Aorta (tissue), 5 donors: ENCODE measurements at places on chromosomes 2 and 18. TPM values are rescaled to one million over a fixed set of nuclear protein-coding genes. Genes with fewer than 3 reads are reported as not detected.

DNA sequence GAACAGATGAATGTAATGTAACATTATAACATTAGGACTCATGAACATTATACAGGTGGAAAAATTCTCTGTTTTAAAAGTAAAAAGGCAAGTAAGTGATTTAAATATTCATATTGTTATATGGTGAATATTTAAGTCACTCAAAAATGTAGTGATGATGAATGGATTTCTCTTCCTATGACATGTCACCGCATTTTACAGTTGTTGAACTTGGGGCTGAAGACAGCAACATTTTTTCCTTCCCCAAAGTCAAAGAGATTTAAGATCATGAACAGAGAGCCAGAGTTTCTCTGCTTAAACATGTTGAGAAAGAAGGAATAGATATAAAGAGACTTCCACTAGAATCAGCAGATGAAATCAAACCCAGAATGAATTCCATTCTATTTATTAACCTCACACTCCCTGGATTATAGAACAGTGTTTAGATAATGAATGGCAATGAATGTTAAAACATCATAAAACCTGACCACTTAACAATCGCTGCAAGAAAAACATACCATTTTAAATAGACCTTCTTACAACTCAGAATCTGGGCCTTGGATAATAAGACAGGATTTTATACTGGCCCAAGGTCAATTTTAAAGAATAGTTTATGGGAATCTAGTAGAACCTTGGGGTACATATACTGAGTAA, 163.6 kb upstream of the SIX2 start:
- no peak overlapping the region for H3K4me3 ChIP-seq
- DNase-seq: no peak
- H3K36me3 ChIP-seq: no peaks in the 10 kb centered on the region
- no peaks in the 10 kb centered on the region for H3K27me3 ChIP-seq
- no peaks in the 10 kb centered on the region for H3K4me1 ChIP-seq

GRHL1 gene
- 1.6 TPM for total RNA-seq

GRCh38 chr18:44792456-44793061, 111.9 kb downstream of the SETBP1 start:
- peak overlapping the region; percentile 96 for H3K27ac ChIP-seq
- H3K36me3 ChIP-seq: no peaks in the 10 kb centered on the region
- H3K4me1 ChIP-seq: peaks cover 9% of the 10 kb centered on the region
- no peak for DNase-seq
- no peak overlapping the region for H3K4me3 ChIP-seq

GRCh38 chr18:9737472-9738121, 29.5 kb downstream of the RAB31 start:
- no peaks in the 10 kb centered on the region for H3K4me1 ChIP-seq
- H3K4me3 ChIP-seq: no peak overlapping the region
- H3K36me3 ChIP-seq: no peaks in the 10 kb centered on the region
- no peak overlapping the region for H3K27ac ChIP-seq
- H3K27me3 ChIP-seq: no peaks in the 10 kb centered on the region
- no peak for DNase-seq

- no peaks in the 10 kb centered on the region for H3K36me3 ChIP-seq
- H3K27ac ChIP-seq: no peak overlapping the region
- H3K4me3 ChIP-seq: no peak overlapping the region
- H3K4me1 ChIP-seq: no peaks in the 10 kb centered on the region
- no peak for DNase-seq
These were observed 64.9 kb downstream of the AFF3 start for GRCh38 chr2:100077456-100077855.

- no peak overlapping the region for H3K4me3 ChIP-seq
- H3K4me1 ChIP-seq: no peaks in the 10 kb centered on the region
- no peak overlapping the region for H3K27ac ChIP-seq
- no peaks in the 10 kb centered on the region for H3K27me3 ChIP-seq
- no peaks in the 10 kb centered on the region for H3K36me3 ChIP-seq
These were observed 240.2 kb downstream of the DYSF start for GRCh38 chr2:71693286-71694270.

- no peak overlapping the region for H3K27ac ChIP-seq
- no peak for DNase-seq
- no peaks in the 10 kb centered on the region for H3K27me3 ChIP-seq
These were observed 97.4 kb upstream of the DDX18 start for GRCh38 chr2:117717072-117717471.

- no peak overlapping the region for H3K27ac ChIP-seq
- DNase-seq: no peak
- H3K4me1 ChIP-seq: no peaks in the 10 kb centered on the region
These were observed 85.4 kb downstream of the ARHGEF33 start for GRCh38 chr2:38975042-38975441.

DNA sequence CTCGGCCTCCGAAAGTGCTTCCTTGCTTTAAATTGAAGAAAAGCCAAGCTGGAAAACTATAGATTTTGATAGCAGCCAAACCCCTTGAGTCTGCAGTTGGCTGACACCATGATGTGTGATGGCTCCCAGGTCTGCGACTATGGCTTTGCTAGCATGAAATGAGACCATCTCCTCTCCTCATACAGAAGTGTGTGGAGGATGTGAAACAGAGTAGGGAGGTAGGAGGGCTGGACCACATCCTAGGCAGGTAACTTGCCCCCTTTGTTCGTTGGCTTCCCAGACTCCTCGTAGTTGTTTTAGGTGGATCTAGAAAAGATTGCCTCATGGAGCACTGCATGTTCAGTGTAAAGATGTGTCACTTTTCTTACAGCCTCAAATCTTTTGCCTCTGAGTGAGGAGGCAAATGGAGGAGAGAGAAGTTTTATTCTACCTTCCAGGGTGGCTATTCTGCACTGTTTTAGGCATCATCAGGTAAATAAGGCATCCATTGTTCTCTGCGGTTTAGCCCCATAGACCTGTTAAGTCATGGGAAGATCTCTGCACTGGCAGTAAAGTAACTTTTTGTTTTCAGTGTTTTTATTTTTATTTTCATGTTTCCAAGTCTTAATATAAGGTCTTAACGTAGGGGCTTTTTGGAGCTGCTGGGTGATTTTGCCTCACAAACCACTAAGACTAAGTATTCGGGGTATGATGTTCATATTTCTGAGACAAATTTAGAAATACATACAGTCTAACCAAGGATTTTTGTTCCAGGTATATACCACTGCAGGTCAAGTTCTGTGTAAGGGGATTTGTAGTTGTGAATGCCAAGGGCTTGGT, 40.1 kb downstream of the MGAT5 start:
- no peaks in the 10 kb centered on the region for H3K4me1 ChIP-seq
- H3K36me3 ChIP-seq: no peaks in the 10 kb centered on the region
- no peak overlapping the region for H3K4me3 ChIP-seq
- no peak for DNase-seq
- H3K27me3 ChIP-seq: no peaks in the 10 kb centered on the region

DNA sequence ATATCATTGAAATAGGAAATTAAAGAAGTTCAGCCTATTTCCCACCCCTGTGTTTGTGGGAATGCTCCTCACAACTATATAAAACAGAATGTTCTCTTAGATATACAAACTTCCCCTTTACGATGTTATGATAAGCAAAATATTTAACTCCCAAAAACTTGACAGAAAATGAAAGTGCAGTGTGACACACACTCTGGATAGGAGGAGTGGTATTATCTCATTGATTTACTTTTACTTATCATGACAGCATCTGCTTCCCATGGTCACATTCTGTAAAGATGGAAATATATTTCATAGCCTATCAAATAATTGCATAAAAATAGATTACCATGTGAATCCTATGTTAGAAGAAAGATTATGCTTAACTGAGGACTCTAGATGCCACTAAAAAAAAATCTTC, 96.6 kb upstream of the STK17B start:
- H3K27me3 ChIP-seq: no peaks in the 10 kb centered on the region
- H3K4me3 ChIP-seq: no peak overlapping the region
- H3K27ac ChIP-seq: no peak overlapping the region
- DNase-seq: no peak

GRCh38 chr2:161273038-161273760, 35.0 kb upstream of the PSMD14 start:
- H3K27me3 ChIP-seq: no peaks in the 10 kb centered on the region
- no peaks in the 10 kb centered on the region for H3K36me3 ChIP-seq
- H3K4me1 ChIP-seq: no peaks in the 10 kb centered on the region
- DNase-seq: no peak
- no peak overlapping the region for H3K27ac ChIP-seq

DNA sequence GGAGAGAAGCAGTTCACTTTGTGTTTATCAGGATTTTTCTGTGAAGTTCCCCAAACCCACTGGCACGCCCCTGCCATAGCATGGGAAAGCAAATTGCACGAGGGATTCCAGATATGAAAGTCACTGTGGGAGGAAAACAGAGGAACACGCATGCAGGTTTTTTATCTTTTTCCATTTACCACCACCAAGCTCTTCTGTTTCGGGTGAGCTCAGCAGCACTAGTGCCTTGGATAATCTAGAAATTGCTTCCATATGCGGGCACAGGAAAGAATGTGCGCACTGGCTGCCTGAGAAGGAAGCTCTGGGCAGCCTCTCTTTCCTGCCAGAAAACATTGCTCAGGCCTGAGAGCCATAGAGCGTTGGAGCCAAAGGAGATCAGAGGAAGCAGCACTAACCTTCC, 65.9 kb upstream of the WIPF1 start:
- no peak overlapping the region for H3K4me3 ChIP-seq
- H3K27ac ChIP-seq: peak overlapping the region; percentile 99
- H3K27me3 ChIP-seq: no peaks in the 10 kb centered on the region
- DNase-seq: peak; percentile 63

DNA sequence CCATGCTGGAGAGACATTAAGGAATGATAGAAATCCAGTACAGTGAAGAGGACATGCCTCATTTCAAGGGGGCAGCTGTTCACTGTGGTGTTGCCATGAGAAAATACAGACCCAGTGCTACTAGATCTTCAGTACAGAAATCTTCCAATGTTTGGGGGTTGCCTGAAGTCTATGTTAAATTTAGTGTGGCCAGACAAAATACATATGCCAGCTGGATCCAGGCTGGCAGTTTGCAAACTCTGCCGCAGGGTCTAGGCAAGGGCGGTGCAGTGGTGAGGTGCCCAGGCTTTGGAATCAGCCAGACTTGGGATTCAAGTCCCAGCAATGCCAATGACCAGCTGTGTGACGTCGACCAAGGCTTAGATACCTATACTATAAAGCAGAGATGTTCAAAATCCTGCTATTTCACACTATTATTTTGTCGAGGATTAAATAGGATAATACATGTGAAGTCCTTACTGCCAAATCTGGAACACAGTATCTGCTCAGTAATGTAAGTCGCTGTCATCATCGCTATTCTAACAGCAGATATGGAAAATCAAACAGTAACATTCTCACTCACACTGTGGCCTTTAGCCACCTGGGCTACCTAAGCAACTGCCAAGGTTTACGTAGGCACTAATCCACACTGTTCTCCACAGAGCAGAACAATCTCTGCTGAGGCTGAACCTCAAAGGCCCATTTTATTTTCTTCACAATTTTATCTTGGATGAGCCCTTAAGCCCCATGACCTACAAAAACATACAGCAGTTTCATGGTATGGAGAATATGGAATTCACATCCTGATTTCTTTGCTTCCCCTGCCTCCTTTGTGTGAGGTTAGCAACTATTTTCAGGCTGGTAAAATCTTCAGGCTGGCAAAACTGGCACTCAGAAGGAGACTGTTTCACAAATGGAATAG, 5.9 kb upstream of the TMSB10 start:
- no peak overlapping the region for H3K27ac ChIP-seq
- no peak for DNase-seq
- no peaks in the 10 kb centered on the region for H3K27me3 ChIP-seq
- no peaks in the 10 kb centered on the region for H3K36me3 ChIP-seq

DNA sequence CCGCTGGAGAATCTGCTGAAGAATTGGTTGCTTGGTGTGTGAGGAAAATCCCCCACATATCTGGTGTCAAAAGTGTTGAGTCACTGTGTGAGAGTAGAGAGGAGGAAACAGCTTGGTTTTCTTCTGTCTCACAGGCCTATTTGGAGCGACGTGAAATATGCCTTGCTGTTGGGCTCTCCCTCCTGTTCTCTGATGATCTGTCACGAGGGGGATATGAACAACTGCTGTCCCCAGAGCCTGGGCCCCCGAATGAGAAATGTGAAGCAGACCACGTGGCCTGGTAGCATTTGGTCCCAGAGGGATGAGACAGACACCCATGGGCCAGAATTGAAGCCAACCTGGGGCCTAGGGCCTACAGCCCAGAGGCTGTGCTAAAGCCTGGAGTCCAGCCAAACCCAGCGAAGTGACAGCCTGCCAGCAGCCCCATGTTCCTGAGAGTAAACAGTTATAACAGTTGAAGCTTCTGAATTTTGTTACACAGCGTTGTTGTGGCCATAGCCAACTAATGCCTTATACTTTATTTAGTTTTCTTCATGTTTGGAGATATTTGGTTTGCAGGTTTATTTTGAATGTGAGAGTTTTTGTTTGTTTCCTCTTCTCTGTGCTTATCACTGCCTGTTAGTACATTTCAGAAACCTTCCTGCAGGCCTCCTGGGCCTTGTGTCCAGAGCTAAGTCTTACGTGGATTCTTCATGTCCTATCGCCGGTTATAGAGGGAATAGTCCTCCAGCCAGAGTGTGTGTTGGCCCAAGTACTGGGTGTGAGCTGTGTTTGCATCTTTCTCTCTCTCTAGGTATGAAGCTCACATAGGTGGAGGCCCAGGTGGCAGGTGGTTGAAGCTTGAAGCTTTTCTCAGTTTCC, 18.7 kb upstream of the COLEC12 start:
- no peaks in the 10 kb centered on the region for H3K36me3 ChIP-seq
- peaks cover 2% of the 10 kb centered on the region for H3K4me1 ChIP-seq
- peak; percentile 83 for DNase-seq
- no peak overlapping the region for H3K4me3 ChIP-seq
- peak overlapping the region; percentile 52 for H3K27ac ChIP-seq
- no peaks in the 10 kb centered on the region for H3K27me3 ChIP-seq

STRN gene
- total RNA-seq: 31.8 TPM

DNA sequence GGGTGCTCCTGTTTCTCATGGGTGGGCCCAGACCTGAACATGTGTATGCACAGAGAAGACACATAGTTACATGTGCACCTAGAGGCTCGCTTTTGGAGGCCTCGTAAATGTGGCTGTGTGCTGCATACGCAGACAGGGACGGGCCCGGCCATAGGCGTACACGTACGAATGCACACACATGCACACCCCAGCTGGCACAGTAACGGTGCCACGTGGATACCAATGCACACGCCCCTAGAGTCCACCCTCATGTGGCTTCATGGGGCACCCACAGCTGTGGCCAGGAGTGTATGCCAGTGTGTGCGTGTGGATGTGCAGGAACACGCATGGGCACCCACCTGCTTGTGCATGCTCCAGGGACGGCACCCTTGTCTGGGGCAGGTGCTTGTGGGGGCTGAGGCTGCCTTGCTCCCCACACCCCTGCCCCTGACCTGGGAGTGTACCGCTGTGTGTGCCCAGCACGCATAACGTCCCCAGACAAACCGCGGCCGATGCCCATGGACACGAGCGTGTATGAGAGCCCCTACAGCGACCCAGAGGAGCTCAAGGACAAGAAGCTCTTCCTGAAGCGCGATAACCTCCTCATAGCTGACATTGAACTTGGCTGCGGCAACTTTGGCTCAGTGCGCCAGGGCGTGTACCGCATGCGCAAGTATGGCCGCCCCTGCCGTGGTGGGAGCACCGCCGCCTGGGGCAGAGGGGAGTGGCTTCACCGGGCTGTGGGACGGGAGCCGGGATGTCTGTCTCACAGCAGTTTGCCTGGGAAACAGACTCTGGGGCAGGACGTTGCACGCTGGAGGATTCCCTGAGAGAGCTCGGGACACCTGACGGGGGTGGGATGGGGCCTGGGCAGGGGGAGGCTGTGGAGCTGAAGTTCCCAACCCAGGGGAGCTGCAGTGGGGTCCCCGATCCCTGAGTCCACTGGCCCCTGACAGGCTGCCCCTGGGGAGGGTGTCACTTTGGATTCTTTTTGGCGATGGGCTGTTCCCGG, 21.0 kb downstream of the ZAP70 start:
- H3K4me3 ChIP-seq: no peak overlapping the region
- no peaks in the 10 kb centered on the region for H3K36me3 ChIP-seq
- DNase-seq: peak; percentile 71
- no peaks in the 10 kb centered on the region for H3K27me3 ChIP-seq
- no peak overlapping the region for H3K27ac ChIP-seq
- H3K4me1 ChIP-seq: no peaks in the 10 kb centered on the region

STPG4 gene
- total RNA-seq: 0.90 TPM
